Activated T-helper 1 cell treated with Interleukin-2 at 50 U/mL for 16 hours (primary cell): ENCODE measurements at places on chromosomes 7 and 10.

- DNase-seq: no peak
Measured at GRCh38 chr10:127013691-127014473, 108.7 kb downstream of the DOCK1 start.

DNA sequence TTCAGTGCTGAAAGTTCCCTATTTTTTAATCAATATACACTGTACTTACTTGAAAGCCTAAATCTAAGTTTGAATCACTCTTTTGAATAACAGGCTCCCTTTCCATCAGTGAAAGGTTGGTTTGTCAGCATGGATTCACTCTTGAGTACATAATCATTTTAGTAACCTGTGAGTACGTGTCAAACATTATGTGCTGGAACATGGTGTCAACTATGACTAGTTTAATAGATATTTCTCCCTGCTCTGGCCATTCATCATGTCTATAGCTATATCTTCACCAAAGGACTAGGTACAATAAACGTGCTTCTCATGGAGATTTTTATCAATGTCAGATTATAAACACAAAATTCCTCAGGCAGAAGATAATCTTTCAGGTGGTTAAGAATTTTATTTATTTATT is 61.7 kb upstream of the MDFIC start:
- no peak for DNase-seq

- no peak for DNase-seq
Measured at GRCh38 chr10:77162697-77163096, 474.9 kb downstream of the KCNMA1 start.

GRCh38 chr10:132684164-132684891 is 101.6 kb downstream of the NKX6-2 start:
- no peak for DNase-seq

DNA sequence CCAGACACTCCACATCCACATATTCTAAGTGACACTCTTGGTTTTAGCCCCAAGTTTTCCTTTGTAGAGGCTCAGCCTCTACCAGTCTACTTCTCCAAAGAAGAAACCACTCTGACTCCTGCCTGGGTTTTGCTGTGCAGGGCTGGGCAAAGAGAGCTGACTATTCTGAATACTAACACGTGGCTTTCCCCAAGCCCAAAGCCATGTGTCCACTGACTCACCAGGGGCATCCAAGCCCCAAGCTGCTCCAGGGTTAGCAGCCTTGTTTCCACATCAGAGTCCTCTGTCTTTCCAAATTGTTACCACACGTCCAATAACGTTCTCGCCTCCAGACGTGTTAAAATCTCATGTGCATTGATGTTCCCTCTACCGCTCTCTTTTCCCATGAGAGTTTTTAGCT is 8.7 kb downstream of the GALNTL5 start:
- no peak for DNase-seq

GRCh38 chr10:93086289-93086688 is 12.6 kb downstream of the CYP26A1 start:
- no peak for DNase-seq

DNA sequence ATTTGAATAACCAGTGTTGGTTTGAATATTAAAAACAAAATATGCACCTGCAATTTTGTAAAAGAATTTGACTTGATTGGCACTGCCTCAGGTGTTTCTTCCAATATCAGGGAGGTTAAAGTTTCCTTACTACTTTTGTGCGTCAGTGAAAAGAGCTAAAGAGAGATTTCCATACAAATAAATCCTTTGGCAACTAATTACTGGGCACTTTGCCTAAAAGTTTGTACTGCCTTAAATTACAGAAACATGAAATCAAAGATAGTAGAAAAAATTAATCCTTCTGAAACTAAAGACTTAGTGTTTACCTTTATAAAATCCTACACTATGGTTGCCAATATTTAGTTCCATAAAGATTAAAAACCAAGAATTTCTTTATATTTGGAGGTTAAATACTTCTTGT is 72.5 kb downstream of the DNAJB9 start:
- DNase-seq: no peak

DNA sequence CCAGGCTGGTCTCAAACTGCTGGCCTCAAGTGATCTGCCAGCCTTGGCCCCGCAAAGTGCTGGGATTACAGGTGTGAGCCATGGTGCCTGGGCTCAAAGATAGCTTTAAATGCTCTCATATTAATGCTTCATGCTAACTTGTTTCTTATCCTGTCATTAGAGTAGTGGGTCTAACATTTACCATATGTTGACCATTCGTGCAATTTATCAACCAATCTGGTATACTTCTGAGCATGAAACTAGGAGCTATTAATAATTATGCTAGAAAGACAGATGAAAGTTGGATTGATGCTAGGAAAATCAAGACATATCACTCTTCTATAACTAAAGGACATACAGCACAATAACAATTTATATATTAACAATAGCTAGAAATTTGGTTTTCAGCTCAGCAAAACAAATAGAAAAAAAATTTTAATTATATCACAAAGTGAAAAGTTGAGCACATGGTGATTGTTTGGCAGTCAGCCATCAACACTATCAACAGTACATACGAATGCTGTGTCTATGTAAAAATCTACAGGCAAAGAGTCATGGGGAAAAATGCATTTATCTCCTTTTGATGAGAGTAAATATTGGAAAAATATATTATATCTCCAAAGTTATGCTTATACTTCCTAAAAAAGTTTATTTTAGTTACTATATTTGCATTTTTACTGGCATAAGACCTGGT is 112.1 kb upstream of the ABCB5 start:
- DNase-seq: no peak

DNA sequence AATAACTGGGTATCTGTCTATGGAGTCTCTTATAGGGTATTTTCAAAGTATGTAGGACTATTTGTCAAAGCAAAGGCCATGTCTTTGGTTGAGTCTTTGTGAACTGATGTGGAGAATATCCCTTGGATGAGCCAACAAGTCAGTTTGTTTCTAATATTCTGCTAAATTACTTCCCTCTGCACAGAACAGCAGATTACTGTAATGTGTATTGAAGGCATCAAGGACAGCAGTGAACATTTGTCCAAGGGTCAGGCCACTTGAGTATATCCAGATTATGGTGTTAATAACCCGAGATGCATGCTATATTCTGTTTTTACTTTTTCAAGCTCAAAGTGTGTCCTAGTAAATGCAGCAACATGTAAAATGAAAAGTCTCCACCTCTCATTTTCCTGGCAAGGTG is 144.2 kb upstream of the GLI3 start:
- no peak for DNase-seq

GRCh38 chr10:71040343-71040742 is 152.0 kb upstream of the PCBD1 start:
- no peak for DNase-seq

GRCh38 chr7:140655511-140656408 is 15.1 kb upstream of the DENND2A start:
- DNase-seq: no peak

DNA sequence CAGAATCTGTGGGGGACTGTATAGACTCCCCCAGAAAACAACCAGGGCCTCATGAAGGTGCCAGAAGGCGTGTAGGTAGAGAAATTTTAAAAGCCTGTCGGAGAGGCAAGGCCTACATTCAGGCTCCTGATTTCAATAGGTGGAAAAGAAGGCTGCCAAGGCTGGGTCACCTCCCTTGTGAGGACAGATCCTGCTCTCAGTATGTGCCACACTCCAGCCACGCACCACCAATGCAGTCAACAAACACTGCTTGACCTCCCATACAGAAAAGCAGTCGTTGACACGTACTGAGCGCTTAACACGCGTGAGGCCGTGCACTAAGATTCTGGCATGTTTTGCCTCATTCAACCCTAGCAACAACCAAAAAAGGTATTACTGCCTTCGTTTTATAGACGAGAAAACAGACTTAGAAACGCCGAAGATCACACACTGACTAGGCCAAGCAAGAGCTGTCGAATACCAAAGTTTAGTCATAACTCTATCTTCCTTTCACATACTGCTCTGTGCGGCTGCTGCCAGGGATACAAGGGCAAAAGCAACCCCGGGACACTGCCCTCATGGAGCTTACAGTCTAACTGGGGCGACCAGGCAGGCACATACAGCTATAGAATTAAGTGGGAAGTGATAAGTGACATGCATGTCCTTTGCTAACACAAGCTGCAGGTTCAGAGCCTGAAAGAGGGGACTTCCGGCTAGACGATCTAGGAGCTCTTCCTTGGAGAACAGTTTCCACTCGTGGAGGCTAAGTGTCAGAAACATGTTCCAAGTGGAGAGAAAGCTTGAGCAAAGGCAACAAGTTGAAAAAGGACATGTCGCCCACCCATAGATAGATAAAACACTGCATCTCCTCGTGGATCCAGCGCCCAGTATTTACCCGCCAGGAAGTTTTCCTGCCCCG is 797 bp upstream of the NKX2-3 start:
- DNase-seq: no peak

DNA sequence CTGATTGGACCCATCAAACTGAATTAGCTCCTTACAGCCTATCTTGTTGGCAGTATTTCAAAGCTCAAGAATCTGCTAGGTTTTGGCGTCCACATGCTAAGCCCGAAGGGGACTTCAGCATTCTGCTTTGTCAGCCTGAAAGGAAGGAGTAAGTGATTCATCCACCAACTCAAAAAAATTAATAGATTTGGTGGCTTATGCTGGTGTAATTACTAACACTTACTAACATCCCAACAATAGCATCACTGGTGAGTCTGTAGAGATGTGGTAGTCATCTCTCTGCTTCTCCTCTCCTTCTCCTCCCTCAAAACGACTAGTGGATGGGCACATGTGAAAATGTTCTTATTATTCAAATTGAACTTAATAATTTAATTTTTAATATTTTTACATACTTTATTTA is 53.8 kb upstream of the EGR2 start:
- no peak for DNase-seq

GRCh38 chr7:142805350-142806021 is 34.7 kb downstream of the PRSS2 start:
- DNase-seq: no peak

- DNase-seq: no peak
Measured at GRCh38 chr7:98641646-98642500, 24.8 kb downstream of the NPTX2 start.

DNA sequence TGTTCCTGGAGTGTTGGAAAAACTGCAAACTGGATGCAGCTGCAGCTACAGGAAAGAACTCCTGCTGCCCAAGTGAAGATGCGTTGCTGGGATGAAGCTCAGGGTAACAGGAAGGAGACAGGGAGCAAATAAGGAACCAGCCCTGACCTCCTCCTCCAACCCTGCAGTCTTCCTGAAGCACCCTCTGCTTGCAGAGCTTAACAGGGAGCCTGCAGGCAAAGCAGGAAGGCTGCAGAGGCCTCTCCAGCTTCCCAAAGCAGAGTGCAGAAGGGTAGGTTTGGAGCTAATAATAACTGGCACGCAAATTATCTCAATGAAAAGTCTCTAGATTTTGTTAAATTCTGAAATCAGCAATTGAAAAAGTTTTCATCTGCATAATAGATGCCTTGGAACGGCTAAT is 92.5 kb downstream of the SORCS1 start:
- no peak for DNase-seq

DNA sequence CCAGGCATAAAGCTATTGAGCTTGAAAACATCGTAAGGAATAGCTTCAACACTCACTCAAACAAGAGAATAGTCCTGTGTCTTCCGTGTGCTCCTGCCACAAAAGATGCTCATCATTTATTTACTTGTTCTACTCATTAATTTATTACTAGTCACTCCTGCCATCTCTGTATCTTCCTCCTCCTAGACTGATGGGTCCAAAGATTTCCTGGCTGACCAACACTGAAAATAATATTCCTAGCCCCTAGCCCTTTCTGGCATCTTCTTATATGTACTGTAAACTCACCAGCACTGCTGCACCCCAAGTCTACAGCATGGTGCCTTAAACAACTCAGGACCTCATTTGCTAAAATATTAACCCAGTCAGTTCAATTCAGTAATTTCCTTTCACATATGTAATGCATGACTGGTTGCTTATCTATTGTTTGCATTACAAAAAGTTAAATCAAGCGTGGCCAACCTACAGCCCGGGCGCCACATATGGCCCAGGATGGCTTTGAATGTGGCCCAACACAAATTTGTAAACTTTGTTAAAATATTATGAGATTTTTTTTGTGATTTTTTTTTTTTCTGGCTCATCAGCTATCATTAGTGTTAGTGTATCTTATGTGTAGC is 86.7 kb upstream of the GSDME start:
- DNase-seq: no peak

GRCh38 chr7:90661290-90662151 is 65.4 kb downstream of the CDK14 start:
- DNase-seq: no peak

- peak; percentile 50 for DNase-seq
Measured at GRCh38 chr10:5293691-5294550, 70.8 kb upstream of the UCN3 start.

DNA sequence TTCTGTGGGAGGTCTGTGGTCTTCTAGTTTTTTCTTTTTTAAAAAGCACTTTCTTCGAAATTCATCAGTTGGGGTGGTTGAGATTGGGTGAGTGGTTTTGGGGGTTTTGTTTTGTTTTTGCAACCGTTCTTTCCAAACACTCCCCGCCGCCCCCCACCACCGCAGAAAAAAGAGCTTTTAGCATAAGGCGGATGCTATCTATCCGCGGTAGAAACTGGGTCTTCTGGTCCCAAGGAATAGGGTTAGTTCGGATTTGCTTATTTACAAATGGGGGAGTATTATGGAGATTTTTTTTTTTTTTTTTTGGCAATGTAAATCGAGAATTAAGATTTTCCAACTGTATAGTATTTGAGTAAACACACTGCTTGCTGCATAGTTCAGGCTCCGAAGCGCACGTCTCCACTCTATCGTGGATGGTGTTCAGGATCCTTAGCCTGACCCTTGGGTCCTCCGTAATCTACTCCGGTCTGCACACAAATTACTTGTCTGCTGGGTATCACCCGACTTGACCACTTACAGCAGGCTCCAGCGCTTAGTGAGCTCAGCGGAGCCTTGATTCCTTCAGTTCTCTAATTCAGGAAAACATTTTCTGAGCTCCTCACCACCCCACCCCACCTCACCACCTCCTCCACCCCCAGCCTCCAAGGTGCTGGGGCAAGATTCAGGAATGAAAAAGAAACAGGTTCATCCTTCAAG is 757 bp upstream of the NRCAM start:
- DNase-seq: no peak

DNA sequence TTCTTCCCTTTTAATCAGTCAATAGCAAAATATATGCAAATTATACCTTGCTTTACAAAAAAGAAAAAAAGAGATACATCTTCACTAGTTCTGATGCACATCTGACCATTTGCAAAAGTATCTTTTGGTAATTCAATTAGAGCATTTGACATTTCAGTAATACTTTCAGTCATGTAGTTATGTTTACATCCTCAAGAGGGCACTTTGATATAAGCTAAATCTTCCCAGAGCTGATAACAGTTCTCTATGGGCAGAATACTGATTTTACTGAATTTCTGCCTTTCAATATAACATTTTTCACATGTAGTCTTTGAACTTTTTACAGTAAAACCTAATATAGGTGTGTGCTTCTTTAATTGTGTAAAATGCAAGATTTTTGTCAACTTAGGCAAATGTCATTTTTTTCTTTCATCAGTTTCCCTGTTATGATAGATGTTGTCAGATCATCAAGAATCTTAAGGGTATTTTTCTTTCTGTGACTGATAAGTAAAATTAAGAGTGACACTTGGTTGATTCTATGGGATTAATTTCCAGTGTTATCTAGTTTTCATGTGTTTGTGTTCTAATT is 703.5 kb upstream of the SEMA3D start:
- no peak for DNase-seq

GRCh38 chr7:71442492-71443190 is 310.7 kb downstream of the GALNT17 start:
- DNase-seq: no peak
